Tibial nerve (tissue), 4 donors: ENCODE measurements at places on chromosomes 12 and 14. TPM values are rescaled to one million over a fixed set of nuclear protein-coding genes. Genes with fewer than 3 reads are reported as not detected.

GLIPR1 gene
- 4.7 TPM for total RNA-seq

SLC6A15 gene
- 0.84 TPM for total RNA-seq

DNA sequence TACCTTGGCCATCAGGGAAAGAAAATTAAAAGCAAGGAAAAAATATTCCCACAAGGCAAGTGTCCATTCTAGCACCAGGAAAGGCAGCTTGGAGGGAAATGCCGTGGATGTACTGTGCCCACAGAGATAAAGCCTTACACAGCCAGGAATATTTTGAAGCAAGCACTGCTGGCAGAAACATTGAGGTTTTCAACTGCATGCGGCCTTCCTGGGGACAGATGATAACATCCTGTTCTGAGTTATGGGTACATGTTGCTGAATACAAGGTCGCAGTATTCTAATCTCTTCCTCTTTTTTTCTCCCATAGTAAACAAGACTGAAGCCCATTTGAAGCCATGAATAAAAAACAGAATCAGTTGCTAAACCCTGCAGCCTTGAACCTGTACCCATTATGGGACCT is 197.1 kb downstream of the BTG1 start:
- no peak overlapping the region for H3K4me3 ChIP-seq
- no peak overlapping the region for H3K27ac ChIP-seq
- H3K4me1 ChIP-seq, result no peaks in the 10 kb centered on the region
- no peaks in the 10 kb centered on the region for H3K27me3 ChIP-seq
- DNase-seq, result no peak
- H3K36me3 ChIP-seq, result no peaks in the 10 kb centered on the region

GRCh38 chr14:31592122-31592521 is 30.9 kb downstream of the NUBPL start:
- H3K36me3 ChIP-seq, result no peaks in the 10 kb centered on the region
- H3K4me3 ChIP-seq, result no peak overlapping the region
- H3K4me1 ChIP-seq, result no peaks in the 10 kb centered on the region
- no peak for DNase-seq
- no peak overlapping the region for H3K27ac ChIP-seq

GRCh38 chr14:50624447-50624846 is 43.7 kb downstream of the SAV1 start:
- DNase-seq, result no peak
- no peak overlapping the region for H3K27ac ChIP-seq
- peaks cover 63% of the 10 kb centered on the region for H3K36me3 ChIP-seq
- H3K27me3 ChIP-seq, result no peaks in the 10 kb centered on the region
- no peak overlapping the region for H3K4me3 ChIP-seq

DNA sequence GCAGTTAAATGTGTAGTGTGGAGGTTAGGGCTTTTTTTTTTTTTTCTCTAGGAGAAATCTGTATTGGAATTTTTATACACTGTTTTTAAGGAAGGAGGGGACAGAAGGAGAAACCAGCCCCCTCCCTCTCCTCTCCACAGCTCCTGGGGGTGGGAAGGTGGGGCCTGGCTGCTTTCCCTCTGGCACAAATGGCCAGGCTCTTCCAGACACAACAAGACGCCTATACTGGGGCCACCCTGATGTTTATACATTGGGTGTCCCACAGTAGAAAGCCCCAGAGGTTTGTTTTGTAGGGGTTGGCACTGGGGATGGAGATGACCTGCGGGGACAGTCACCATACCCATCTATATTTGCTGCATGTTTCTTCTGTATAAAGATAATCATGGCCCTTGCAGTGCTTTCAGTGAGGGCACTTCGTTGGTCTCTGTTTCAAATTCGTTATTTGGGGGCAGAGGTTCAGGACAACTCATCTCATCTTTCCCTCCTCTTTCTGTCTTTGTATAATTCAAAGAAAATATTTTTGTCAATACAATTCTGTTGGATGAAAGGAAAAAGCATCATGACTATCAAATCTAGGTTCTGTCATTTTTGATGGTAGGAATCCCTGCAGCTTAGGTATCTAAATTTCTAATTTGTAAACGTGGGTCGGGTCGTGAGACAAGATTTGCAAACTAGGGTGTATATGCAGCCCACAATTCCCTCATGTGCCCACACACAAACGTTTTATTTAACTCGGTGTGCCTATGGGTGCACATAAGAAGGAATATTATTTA is 2.3 kb upstream of the HOTAIR start:
- H3K27me3 ChIP-seq, result peaks cover 99% of the 10 kb centered on the region
- no peaks in the 10 kb centered on the region for H3K36me3 ChIP-seq
- H3K4me3 ChIP-seq, result no peak overlapping the region
- peaks cover 20% of the 10 kb centered on the region for H3K4me1 ChIP-seq
- H3K27ac ChIP-seq, result no peak overlapping the region
